ENCODE measurements at places on chromosomes 5 and 9. TPM values are rescaled to one million over a fixed set of nuclear protein-coding genes. Genes with fewer than 3 reads are reported as not detected.

DNA sequence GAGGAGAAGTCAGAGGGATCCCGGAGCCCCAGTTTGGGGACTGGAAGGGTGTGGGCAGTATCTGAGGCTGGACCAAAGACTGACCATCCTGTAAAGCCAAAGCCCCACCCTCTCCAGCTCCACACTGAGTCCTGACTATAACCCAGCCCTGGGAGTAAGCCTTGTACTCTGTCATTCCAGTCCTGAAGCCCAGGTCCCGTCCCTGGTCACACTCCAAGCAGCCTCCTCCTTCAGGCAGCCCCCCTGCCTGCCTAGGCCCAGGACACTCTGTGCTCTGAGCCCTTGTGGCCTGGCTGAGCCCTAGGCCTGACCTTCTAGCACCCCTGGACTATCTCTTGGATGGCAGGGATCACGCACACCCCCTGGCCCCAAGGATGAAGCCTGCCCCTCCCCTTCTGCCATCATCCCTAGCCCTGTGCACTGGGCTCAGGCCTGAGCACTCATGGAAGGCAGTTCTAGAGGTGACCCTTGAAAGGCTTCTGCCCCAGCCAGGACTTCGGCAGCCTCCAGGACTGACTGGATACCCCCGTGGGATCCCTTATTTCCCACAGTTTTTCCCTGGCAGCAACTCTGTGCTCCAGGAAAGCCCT is 28.0 kb upstream of the ENHO start:
- DNase-seq: no peak

DNA sequence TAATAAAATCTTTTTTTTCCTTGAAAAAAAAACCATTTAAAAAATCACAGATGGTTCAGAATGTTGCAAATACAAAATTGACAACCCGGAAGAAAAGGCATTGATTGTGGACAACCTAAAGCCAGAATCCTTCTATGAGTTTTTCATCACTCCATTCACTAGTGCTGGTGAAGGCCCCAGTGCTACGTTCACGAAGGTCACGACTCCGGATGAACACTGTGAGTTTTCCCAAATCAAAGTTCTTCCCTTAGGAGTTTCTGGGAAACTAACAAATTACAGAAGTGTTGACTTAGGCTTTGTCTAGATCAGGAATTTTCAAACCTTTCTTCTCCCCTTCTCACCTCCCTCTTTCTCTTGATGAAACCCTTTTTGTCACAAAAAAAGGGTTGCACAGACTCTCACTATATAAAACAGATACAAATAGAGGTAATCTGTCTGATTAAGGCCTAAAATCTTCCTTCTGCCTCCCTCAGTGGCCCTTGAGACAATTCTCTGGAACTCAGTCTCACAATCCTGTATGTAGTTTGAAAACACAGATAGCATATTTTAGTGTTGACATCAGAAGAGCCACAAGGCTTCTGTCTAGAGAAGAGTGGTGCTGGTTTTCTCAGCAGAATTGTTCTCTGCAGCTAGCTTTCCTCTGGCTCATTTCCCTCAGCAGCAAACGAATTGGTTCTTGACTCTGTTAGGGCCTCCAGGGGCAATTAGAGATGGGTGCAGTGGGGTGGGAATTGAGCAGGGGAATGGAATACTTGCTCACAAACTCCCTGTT is 79.5 kb downstream of the OSMR start:
- DNase-seq: peak; percentile 25

DNA sequence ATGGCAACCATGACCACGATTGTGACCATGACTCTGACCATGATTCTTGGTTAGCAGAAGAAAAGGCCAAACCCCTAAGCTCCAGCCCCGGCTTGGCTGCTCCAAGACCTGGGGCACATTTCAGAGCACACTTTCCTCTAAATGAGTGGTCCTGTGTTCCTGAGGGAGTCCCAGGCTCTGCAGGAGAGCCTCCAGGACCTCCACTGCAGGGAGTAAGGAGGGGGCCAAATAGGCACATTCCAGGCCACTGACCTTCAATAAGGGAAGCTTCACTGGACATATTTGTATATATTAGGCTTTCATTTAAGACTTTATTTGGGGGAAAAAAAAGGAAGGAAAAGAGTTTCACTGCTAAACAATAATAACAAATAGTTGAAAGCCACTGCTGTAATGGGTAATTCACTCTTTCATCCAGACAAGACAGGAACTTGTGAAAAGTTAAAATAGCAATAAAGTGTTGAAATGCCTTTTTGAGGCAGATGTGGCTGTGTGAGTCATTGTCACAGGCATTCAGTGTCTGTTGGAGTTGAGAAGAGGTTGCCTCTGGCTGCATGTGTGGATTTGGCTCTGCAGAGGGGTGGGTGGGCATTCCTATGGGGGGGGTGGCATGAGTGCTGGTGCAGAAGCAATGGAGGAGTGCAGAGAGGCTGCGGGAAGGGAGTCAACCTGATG is 63.9 kb upstream of the TGFBR1 start:
- peak; percentile 79 for DNase-seq

- DNase-seq: no peak
Measured at GRCh38 chr5:164153469-164154172, 648.2 kb downstream of the MAT2B start.

DNA sequence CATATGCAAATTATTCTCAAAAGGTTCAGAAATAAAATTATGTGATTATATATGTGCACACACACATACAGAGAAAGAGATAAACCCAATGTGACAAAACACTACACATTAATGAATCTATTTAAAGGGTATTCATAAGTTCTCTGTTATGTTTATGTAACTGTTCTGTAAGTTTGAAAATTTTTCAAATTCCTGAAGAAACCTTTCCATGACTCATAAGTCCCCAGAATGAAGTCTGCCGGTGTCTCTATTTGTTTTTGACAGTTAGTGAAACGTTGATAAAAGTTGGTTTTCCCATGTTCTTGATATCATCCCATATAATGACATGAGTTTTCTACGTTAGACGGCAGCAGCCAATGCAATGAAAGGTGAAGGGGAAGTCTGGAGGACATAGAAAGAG is 199.5 kb upstream of the PUM3 start:
- no peak for DNase-seq

GRCh38 chr9:133169102-133169501 is 5.4 kb upstream of the GBGT1 start:
- no peak for DNase-seq

- no peak for DNase-seq
Measured at GRCh38 chr9:125544988-125545651, 161.9 kb downstream of the MAPKAP1 start.

DNA sequence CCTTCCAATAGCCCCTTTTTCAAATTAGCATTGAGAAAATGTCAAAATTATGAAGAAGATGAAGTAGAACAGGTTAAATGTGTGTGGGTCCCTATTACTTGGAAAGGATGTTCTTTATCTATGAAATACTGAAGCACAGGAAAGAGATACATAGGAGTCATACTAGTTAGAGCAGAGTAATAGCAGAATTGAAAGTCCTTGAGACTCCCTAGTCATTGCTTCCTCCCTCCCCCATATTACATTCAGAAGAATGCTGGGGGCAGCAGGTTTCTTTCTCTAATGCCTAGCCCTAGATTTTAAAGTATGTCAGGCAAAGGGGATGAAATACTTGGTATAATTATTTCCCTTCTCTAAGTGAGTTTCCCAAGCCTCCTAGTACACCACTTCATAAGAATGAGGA is 4.4 kb downstream of the ZCCHC9 start:
- no peak for DNase-seq

DNA sequence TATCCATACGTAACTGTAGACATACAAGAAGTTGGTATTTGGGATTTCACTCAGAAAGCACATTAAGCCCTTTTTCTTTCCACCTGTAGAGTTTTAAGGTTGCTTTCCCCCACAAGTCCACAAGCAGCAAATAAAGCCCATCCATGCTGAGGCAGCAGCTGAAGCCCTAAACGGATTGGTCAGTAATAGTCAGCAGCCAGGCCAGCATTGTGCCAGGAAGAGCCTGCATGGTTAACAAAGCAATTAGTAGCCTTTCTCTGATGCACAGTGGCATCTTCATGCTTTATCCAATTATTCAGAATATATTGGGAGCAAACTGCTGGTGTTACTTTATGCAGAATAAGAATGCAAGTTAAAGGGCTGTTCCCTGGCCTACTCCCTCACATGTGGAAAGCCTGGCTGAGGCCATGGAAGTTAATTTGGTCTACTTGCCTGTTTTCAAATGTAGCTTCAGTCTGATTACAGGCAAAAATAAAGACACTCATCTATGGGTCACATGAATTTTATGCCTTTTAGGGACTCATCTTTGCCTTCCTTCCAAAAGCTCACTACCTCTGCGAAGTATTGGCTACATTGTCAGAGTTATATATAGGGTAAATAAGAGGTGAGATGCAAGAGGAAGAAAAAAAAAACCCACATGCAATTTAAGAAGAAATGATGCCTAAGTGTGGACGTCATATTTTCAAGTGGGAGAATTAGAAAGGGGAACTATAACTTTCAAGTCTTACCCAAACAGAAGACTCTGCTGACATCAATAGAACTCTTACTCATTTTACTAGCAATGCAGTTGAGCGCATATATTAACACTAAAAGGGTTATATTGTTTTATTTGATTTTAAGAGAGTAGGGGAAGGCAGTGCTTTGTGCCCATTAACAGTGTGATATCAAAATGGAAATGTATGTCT is 15.9 kb downstream of the EBF1 start:
- DNase-seq: no peak

DNA sequence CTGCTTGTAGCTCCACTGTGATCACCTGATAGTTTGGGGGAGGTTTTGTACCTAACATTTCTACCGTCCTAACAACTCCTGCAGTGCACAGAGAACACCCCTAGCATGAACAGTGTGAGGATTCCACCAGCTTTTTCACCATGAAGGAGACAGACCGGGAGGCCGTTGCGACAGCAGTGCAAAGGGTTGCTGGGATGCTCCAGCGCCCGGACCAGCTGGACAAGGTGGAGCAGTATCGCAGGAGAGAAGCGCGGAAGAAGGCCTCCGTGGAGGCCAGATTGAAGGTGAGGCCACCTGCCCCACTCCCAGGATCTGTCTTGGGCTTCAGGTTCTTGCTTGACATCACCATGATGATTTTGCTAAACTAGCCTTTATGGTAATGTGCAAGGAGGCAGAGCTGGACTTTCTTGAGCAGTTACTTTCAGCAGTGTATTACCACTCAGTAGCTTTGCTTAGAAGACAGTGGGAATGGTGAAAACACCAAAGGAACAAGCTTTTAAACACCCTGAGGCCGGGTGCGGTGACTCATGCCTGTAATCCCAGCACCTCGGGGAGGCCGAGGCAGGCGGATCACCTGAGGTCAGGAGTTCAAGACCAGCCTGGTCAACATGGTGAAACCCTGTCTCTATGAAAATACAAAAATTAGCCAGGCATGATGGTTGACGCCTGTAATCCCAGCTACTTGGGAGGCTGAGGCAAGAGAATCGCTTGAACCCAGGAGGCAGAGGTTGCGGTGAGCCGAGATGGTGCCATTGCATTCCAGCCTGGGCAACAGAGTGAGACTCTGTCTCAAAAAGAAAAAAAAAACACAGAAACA is 3.3 kb downstream of the EXOC3 start:
- no peak for DNase-seq

GRCh38 chr5:179273073-179273435 is 72.2 kb downstream of the ADAMTS2 start:
- DNase-seq: no peak

DNA sequence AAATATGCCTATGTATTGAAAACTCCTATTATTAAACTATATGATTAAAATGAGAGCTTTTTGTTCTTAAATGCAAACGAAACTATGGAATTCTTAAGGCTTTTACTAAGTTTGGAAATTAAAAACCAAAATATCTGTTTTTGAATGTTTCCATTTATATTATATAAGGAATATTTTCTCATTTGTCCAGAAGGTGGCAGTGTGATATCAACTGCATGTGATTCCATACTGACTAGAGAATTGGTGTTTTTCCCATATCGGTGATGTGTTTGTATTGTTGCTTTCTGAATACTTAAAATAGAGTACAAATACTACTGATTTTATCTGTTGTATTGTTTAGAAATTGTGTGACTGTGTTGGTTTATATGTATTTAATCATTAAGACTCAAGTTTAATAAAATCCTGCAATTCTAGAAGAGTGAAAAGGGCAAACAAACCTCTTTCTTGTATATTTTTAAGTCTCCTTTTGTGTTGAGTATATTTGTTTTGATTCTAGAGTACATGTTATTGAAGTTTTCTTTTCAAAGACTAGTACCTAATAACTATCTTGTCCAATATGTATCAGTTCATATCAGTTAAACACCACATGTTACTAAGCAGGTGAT is 320.8 kb downstream of the CCDC171 start:
- DNase-seq: peak; percentile 41

PMPCA gene
- total RNA-seq: 104 TPM

OTP gene
- not detected for total RNA-seq

SHISAL2B gene
- not detected for total RNA-seq

All from HT1080 (cell line).